ENCODE measurements at places on chromosomes 3 and 15.
A peak's percentile ranks its signal among the peaks of the same experiment; 100 is the strongest.

DNA sequence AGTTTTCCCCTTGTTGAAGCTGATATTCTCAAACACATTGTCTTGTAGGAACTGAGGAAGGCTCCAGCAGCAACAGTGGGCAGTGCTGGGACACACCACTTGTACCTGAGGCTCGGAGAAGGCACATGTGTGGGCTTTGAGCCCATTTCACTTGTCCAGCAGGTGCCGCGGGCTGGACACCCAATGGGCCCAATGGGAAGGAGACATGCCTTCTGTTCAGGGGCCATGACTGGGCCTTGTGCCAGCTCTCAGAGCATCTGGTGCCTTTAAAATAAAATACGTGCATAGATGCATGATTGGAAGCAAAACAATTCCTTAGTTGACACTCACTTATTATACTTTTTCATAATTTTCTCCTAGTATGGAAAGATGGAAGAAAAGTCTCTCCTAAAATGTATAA is 334.2 kb downstream of the KLF13 start:
- no peak for DNase-seq

DNA sequence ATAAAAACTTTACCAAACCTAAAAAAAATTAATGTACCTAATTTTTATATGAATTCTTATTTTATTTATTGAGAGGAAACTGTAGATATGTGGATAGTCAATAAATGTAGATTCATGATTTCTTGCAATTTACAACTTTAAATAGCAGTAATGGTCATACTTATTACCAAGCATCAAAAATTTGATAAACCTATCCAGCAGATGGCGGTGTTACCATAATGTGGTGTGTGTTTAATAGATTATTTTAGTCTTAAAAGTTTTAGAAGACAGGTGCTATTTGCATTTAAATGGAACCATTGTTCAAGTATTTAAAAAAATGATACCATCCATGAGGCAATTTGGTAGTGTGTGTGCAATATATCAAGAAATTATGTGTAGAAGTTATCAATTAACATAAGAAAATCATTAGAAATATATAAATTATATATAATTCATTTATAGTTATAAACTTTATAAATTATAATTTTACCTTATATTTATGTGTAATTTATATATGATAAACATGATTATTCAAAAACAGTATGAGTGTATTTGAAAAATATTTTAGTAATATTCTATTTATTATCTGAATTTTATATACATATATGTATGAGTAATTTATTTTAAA is 176.0 kb upstream of the BCHE start:
- DNase-seq: no peak

DNA sequence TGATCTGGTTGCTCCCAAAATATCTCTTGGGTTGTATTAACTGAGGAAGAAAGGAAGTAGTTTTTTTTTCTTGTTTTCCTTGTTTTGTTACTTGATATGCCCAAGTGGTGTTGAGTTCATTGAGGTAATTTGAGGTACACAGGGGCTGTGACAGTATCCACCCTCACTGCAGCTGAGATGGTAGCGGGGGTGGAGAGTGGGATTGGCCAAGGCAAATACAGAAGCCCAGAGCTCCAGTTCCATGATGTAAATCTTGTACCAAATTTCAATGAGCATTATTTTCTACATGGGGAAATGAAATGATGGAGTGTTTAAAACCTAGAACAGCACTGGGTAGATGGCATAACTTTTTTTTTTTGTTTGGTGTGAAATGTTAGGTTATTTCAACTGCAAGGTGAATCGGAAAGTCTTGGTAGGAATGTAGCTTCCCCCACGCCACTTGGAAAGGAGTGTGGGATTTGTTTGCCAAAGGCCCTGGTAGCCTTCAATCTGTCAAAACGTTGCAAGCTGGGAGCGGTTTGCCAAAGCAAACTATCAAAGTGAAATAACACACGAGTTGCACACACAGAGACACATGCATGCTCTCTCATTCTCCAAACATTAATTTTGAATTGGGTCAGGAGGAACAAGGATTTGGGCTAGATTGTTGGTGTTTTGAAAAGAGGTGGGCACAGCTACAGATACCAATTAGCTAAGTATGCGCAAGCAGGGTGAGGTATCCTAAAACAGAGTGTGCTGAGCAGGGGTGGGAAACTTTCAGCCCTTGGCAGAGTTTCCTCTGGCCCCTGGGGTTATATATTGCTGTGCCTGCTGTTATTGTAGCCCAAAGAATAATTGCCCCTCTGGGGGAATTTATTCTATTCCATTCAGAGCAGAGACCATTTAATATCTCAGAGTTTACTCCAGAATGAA is 34.6 kb downstream of the THSD4 start:
- DNase-seq: no peak

GRCh38 chr3:179302111-179302510 is 20.7 kb upstream of the ZNF639 start:
- DNase-seq: no peak

DNA sequence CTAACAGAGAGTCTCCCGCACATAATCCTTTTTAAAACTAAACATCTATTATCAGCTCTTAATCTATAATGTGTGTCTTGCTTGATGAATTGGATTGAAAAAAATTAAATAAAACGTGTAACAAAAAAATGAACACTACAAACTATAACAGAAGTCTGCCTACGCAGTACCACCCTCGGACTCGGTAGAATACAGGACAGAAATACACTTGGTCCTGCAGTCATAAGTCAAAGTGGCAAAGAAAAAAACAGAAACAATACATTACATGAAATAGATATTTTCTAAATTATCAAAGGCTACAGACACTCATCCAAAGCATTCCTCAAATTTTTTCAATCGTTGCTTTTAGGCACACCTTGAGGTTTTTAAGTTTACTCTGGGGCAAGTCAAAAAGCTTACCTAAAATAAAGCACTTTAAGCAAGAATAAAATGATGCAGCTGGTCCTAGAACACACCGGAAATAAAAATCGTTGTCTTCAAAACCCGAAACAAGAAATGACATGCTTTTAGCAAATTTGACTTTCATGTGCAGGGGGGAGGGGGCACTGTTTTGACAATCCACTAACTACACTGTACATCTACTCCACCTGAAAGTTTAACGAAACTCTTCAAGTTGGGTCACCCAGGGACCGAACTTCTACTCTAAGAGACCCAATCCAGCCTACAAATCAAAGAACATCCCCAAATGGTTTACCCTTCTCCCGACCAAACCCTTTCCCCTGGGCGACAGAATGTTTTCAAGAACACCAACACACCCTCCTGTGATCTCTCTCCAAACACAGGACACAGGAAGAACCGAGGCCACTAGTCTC is 1.3 kb downstream of the ADAM10 start:
- DNase-seq: peak; percentile 52

- no peak for DNase-seq
Measured at GRCh38 chr15:60703207-60703933, 224.4 kb upstream of the ICE2 start.

GRCh38 chr3:14170531-14171159 is 7.8 kb downstream of the XPC start:
- DNase-seq: no peak

GRCh38 chr3:100606894-100607512 is 2.4 kb upstream of the ADGRG7 start:
- no peak for DNase-seq

GRCh38 chr3:126063358-126063965 is 20.5 kb downstream of the SLC41A3 start:
- no peak for DNase-seq

- no peak for DNase-seq
Measured at GRCh38 chr3:144677103-144677502, 705.5 kb downstream of the DIPK2A start.
